ENCODE measurements at places on chromosomes 12 and 14.
A peak's percentile ranks its signal among the peaks of the same experiment; 100 is the strongest.

DNA sequence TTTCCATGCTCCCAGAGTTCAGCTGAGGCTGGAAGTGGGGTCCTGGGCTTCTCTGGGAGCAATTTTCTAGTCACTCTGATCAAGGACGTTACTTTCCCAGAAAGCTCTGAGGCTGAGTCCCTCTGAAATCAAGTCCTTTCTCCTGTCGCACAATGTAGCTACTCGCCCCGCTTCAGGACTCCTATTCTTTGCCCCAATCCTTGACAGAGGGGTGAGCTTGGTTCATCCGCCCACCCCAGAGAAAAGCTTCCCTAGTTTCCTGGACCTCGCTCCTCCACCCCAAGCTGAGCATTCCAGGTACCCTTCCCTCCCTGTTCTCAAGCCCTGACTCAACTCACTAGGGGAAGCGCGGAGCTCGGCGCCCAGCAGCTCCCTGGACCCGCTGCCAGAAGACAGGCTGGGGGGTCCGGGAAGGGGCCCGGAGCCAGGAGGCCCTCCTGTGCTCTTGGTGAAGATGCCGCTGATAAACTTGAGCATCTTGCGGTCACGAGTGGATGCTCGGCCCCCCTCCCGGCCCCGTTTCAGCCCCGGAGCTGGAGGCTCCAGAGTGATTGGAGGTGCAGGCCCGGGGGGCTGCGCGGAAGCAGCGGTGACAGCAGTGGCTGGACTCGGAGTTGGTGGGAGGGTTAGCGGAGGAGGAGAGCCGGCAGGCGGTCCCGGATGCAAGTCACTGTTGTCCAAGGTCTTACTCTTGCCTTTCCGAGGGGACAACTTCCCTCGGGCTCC lies 1.6 kb downstream of the AGAP2 start:
- no peak for DNase-seq

DNA sequence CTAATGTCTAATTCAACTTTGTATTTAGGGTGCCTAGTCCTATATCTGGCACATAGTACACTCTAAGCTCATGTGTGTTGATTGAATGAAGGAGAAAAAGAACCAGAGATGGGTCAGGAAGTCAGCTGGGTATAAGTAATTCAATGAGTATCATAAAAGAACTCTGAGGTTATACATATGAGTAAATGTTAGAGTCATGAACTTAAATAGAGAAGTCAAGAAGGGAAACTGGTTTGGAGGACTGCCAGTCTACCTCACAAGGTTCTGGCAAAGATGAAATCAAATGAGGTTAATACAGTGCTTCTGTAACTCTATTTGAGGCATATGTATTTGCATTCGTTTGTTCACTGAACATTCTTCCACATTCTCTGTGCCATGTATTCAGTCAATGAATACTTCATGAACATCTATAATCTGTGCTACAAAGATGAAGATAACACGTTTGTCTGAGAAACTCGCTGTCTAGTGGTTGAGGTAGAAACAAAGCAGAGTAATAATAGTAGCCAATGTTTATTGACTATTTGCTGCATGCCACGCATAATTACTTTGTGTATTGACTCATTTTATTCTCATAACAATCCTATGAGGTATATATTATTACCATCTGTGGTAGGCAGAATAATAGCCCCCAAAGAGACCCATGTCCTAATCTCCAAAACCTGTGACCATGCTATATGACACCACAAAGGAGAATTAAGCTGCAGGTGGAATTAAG lies 88.9 kb downstream of the PTGER2 start:
- DNase-seq = peak; percentile 43

DNA sequence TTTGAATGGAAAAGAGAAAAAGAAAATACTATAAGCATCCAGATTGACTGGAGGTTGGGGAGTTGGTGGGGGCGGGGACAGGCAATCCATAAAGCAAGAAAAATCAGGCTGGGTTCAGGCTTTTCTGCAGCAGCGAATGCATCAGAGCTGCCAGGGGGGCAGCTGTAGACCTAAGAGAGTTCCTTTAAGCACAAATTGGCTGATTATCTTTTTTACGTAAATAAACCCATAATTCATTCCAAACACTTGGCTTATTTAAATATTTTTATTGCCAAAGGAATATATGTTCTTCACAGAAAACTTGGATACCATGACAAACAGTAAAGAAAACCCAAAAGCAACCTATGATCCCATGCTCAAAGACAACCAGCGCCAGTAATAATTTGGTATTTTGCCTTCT lies 10.2 kb downstream of the BDKRB2 start:
- no peak for DNase-seq

DNA sequence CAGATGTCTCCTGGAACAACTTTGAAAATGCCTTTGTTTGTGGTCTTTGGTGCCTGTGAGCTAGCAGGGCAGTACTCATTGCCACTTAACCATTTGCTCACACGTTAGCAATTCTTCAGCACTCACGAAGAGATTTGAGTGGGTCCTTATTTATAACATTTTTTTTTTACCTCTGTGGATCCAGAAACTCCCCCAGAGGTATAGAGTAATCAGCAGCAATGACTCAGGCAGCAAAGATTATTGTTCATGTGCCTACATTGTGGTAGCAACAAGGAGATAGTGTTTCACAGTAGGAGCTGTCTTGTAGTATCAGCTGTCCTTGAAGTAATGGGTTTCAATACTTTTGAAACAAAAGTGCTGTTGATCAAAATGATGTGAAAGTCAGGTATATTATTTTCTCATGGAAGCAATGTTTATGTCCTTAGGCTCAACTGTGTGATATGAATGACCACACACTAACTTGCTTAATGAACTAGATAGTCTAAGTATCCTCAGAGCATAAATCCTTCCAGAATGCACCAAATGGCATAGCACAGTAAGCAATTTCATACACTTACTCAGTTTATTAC lies 304.1 kb downstream of the EGLN3 start:
- no peak for DNase-seq

- DNase-seq = no peak
Observed at GRCh38 chr14:92650581-92651105, 97.8 kb downstream of the LGMN start.

DNA sequence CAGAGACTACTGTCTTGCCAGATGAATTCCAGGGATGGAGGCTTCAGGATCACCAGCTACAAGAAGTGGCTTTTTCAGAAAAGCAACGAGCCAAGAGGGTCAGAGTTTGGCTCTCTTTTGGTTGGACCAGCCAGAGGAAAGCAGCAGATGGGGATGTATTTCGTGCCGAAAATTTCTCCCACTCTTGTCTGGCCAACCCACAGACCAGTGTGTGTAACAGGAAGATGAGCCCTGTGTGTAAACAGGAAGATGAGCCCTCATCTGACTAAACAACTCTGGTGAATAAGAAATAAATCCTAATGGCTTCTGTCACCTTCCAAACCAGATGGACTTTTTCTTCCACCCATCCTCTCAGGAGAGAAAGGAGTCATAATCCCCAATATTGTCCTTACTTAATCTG lies 13.1 kb downstream of the GPR68 start:
- no peak for DNase-seq

- no peak for DNase-seq
Observed at GRCh38 chr14:77151245-77151644, 9.7 kb upstream of the ZDHHC22 start.

- no peak for DNase-seq
Observed at GRCh38 chr14:33364466-33364865, 425.8 kb downstream of the NPAS3 start.

GRCh38 chr14:94174604-94175010 lies 485 bp downstream of the PPP4R4 start:
- DNase-seq = no peak

GRCh38 chr12:17992002-17992656 lies 97.9 kb downstream of the RERGL start:
- DNase-seq = peak; percentile 2

DNA sequence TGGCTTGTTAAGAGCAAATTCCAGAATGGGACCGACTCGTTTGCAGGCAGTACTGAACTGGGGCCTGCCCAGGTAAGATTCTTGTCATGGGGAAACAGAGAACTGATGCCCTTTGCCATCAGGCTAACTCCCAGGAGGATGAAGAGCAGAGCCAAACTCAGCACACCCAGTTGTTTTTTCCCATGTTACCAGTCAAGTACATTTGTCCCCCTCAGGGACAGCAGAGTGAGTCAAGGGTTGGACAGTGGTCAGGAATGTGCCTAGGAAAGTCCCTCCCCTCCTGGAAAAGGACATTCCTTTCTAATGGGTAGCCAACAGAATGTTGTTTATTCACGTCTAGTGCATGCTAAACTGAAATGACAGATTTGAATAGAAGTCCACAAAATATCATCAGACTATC lies 1.6 kb downstream of the ART4 start:
- DNase-seq = no peak

GRCh38 chr12:50197297-50197727 lies 30.1 kb upstream of the CERS5 start:
- no peak for DNase-seq

- DNase-seq = no peak
Observed at GRCh38 chr14:56902385-56902784, 92.1 kb upstream of the OTX2 start.

- no peak for DNase-seq
Observed at GRCh38 chr12:66258011-66258410, 44.3 kb upstream of the HELB start.

DNA sequence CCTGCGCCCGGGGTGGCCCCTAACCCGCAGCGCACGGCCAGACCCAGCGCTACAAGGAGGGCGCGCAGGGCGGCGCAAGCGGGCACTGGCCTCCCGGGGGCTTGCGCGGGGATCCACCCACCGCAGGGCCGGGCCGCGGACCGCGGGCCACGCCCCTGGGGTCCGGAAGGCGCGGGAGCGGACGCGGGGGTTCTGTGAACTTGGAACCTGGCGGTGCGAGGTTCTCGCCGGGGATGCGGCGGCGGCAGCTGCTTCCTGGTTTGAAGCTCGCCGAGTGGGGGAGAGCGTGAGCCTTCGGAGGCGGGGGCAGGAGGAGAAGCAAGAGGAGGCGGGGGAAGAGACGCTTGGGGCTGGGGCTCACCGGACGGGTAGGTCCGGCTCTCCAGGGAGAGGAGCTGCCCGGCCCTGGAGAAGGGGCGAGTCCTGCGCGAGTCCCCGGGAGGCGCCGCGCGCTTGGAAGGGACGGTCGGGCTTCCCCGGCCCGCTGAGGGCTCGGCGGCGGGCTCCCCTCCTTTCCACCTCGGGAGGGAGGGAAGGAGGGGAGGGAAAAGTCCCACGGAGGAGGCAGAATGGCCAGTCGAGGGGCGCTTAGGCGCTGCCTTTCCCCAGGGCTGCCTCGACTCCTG lies at the start of gene PRKCH:
Gene PRKCH, plus strand, starts transcription at position 195 of the 626 bp plus-strand sequence. CDS start 523 bp downstream, outside the sequence.
- DNase-seq = peak; percentile 15

- DNase-seq = no peak
Observed at GRCh38 chr12:115313929-115314328, 630.0 kb upstream of the TBX3 start.

GRCh38 chr14:45679853-45680252 lies 426.9 kb upstream of the MIS18BP1 start:
- no peak for DNase-seq

DNA sequence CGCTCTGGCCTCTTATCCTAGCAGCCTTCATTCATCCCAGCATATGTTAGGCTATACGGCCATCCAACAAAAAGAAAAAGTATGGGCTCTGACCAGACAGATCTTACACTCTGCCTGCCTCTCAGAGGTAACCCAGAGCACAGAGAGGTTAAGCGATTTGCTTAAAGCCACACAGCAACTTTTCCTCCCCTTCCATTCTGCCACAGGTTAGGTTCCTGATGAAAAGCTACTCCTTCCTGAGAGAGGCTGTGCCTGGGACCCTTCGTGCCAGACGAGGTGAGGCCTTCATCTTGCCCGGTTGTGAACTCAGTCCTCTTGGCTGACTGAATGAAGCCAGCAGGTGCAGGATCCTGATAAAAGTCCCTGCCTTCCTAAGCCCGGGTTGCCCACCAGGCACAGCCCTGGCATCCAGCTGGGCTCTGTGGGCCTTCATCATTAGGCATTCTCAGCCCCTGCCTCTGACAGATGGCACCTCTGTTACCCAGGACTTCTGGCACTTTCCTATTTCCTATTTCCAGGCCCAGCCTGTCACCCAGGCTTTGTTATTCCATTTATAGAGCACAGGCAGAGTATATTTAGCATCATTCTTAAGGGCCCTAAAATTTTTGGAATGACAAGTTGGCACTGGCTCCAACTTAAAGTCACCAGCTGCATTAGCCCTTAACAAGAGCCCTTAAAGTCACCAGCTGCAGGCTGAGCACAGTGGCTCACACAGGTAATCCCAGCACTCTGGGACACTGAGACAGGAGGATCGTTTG lies 12.8 kb downstream of the SOAT2 start:
- DNase-seq = no peak

DNA sequence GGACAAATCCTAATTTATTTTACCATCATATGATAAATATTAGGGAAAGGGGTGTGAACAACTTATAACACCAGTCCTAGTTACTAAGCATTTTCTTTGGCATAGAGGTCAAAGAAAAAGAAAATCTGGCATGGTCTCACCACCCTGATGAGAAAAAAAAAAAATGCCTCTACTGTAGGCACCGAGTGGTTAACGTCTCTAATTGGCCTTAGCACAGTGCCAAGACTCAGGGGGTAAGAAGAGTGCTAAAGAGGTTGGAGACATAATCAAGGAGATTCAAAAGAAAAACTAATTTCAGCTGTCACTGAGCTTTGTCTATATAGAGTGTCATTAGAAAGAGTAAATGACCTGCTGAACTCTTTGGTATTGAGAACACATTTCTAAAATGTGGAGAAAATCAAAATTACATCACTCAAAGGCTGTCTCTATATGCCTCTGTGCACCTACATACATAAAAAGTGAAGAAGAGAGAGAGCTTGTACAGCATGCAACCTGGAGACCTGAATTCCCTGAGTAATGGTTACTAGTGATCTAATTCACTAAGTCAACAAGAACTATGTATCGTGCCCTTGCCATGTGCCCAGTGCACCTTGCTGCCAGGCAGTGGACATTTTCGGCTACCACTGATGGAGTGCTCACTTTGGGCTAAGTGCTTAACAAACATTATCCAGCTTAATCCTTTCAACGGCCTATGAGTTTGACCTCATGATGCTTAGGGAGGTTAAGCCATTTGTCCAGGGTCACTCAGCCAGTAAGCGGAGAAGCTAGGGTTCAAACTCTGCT lies 113.8 kb upstream of the G2E3 start:
- no peak for DNase-seq

DNA sequence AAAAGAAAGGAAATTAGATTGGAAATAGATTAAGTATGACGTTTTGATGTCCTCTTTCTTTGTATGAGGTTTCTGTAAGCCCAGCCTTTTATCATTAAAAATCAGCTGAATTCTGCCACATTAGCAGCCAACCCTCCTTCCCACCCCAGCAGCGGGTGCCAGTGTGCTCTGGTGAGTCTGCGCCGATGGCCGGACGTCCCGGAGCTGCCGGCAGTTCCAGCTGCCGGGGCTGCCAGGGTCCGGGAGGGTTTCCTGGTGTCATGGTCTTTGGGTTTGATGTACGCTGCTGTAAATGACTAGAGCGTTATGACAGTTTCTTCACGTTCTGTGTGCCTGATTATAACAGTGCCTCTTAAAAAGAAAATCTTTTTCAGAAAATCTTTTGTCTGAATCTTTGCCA lies 51.5 kb upstream of the DYNC1H1 start:
- no peak for DNase-seq

GRCh38 chr12:80100591-80100990 lies 1.3 kb downstream of the OTOGL start:
- DNase-seq = no peak
